ENCODE measurements at places on chromosomes 7 and 10.

DNA sequence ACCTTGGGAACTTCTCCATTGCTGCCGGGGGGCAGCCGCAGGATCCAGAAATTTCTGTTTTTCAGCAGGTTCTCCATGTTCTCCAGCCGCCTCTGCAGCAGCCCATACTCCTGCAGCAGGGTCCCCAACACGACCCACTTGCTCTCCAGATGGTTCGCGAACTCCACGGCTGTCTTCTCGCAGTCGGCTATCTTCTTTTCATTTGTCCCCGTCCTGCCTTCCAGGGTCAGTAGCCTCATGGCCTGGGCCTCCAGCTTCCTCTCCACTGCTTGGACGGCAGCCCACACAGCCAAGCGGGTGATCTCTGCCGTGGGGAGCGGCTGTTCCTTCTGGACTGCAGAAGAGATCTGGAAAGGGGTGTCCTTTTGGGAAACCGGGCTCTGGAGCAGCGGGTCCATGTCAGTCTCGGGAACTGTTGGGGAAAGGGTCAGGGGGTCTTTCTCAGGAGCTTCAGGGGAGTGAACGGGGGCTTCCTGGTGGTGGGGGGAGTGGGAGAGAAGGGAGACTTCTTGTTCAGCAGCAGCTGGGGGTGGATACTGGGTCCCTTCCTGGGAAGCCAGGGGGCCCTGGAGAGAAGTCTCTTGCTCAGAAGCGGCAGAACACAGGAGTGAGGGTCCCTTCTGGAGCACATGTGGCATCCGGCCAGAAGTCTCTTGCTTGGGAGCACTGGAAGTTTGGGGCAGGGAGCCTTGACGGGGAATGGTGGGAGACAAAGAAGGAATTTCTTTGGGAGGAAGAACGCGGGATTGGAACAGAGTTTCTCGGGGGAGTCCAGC, 5.5 kb downstream of the ZNF777 start:
- no peak for DNase-seq

- no peak for DNase-seq
Observed at GRCh38 chr10:63210611-63211196, 77.6 kb downstream of the NRBF2 start.

DNA sequence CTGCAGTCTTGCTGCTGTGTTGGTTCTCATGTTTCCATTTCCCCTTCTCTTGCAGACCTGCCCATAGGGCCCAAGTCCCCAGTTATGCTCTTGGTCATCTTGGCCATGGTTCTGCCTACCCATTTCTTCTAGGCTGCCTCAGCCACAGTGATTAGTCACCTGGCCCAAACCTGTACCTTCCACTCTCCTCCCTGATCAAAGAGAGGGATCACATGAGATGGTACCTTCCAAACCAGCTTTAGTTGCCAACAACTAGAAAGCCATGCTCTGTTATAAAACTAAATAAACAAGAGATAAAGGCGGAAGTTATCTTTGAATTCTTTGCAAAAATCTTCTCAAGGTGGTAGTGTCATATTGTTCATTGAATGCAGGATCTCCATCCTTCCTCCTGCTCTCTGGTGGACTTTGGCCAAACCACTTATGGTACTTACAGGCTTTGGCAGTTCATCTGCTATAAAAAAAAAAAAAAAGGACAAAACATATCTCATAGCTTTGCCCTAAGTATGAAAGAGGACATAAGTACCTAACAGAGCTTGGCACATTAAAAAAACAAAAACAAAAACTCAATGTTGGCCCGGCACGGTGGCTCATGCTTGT, 25.8 kb downstream of the TACC2 start:
- DNase-seq: no peak

- DNase-seq: no peak
Observed at GRCh38 chr7:158944195-158944594, 87.8 kb downstream of the DYNC2I1 start.

DNA sequence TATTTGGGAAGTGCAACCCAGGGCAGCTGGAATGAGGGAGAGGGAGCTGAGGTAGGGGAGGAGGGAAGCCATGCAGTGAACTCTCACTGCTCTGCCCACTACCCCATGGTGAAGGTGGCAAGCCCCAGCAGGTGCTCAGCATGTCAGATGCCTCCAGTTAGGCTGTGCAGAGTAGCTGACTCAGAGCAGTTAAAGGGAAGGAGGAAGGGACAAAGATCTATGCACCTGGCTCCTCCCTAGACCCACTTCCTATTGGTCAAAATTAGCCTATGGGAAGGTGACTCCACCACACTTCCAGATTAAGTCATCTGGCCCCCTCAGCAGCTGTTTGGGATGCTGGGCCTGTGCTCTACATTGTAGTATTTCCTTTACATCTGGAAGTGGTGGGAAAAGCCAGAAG, 125.7 kb upstream of the MTPN start:
- DNase-seq: no peak
